ENCODE measurements at places on chromosomes 2 and 18.

GRCh38 chr2:100320547-100321178 is 1.6 kb downstream of the LONRF2 start:
- DNase-seq = no peak

GRCh38 chr2:157363612-157364101 is 38.0 kb upstream of the ERMN start:
- DNase-seq = peak; percentile 74

GRCh38 chr2:72367530-72368225 is 220.0 kb upstream of the CYP26B1 start:
- peak; percentile 92 for DNase-seq

- DNase-seq = no peak
Measured at GRCh38 chr18:33161131-33161530, 279.4 kb downstream of the CCDC178 start.

DNA sequence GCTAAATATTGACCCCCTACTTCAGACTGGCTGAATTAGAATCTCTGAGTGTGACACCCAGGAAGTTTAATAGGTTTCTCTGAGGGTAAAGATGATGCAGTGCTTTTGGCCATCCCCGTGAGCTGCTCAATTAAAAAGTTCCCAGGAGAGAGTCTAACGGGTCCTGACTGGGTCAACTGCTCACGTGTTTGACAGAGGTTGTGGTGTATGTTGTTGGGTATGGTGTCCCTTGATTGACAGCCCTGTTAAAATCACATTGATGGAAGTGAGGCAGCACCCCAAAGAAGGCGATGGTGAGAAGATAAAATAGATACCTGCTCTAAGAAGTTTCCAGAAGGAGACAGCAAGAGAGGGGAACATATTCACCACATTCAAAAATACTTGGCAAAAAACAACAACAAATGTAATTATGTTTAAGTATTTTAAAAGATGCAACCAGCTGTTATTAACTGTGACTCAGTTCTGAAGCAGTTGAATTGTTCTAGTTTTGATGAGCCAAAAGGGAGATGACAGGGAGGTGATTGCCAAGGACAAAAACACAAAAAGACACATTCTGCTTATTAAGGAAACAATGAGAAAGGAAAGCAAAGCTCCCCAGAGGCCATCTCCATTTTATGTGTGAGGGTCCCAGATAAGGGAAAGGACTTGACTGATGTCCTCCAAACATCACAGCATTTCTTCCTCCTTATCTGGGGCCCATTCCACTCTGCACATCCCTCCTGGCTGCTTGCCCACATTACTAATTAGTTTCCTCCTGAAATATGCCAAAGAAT is 11.5 kb upstream of the GMCL1 start:
- no peak for DNase-seq

DNA sequence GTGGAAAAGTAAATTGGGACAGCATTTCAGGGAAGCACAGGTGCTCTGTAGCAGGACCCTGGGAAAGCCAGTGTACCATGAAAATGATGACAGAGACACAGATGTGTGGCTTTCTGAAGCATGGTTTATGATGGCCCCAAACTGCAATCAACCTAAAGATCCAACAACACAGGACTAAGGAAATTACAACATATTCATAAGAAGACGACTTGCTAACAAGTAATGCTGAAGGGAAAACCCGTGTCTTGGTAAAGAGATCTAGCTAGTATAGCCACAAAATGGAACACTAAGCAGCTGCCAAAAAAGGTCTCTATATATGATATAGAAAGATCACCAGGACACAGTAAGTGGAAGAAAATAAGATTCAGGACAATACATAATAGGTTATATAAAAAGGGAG is 53.2 kb downstream of the UXS1 start:
- no peak for DNase-seq

DNA sequence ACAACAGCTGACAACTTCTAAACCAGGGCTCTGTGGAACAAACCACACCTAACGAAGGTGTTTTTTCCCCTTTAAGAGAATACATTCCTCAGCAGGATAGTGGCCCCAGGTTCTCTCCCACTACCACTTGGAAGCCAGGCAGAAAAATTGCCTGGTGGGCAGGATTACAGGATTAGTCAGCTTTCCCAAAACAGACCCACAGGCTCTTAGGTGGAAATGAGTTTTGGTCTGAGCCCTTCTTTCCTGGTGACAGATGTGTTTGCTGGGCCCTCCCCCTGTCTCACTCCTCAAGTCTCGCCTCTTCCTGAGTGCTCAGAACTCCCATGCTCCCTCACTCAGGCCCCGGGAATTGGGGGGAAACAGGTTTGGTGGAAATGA is 139.4 kb upstream of the HAAO start:
- DNase-seq = no peak

GRCh38 chr2:216302981-216303676 is 69.2 kb downstream of the MARCHF4 start:
- peak; percentile 69 for DNase-seq

DNA sequence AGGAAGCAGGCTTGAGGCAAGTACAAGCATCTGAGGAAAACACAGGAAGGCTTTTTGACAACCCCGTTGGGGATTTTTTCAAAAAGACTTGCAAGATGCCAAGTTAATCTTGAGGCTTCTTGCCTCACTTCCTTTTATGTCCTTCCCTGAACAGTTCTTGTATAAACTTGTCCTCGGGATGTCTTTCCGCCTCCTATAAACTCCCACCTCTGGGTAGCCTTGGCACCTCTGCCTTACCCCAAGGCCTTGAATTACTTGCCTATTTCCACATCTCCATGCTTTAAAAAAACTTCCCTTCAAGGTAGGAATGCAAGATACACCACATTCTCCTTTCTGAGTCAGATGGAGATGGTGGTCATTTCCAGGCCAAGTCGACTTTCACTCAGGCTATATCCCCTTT is 106.4 kb upstream of the RBBP8 start:
- no peak for DNase-seq

DNA sequence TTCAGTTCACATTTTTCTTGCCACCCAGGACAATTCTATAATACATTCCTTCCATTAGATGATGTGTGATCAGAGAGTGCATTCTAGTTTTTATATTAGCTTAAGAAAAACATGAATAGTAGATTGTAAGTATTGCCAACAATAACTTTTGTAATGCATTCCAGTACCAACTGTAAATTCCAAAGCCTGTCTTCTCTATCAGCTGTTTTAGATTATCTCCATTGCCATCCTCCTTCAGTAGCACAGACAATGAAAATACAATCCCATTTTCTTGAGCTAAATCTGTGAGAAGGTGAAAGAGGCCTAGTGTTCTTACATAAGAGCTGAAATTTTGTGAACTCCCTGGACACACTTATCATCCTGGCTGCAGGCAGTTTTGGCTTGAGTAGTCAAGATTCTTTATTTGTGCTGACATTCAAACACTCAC is 103.9 kb downstream of the CCBE1 start:
- DNase-seq = no peak

DNA sequence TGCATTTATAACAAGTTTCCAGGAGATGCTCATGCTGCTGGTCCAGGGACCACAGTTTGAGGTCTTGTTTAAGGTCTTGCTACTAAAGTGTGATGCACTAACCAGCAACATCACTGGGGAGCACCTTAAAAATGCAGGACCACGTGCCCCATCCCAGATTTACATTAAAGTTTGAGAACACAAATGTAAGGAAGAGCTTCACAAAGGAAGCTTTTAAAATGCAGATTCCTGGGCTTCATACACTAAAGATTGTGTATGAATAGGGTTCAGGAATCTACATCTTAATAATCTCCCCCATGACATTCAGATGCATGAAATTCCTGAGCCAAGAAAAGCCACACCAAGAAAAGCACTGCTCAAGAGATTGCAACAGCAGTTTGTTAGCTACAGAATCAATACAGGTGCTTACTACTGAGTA is 235.3 kb upstream of the TANK start:
- no peak for DNase-seq

GRCh38 chr2:130874512-130874911 is 37.8 kb downstream of the ARHGEF4 start:
- DNase-seq = no peak

GRCh38 chr2:217751952-217752351 is 250.8 kb downstream of the TNS1 start:
- no peak for DNase-seq

DNA sequence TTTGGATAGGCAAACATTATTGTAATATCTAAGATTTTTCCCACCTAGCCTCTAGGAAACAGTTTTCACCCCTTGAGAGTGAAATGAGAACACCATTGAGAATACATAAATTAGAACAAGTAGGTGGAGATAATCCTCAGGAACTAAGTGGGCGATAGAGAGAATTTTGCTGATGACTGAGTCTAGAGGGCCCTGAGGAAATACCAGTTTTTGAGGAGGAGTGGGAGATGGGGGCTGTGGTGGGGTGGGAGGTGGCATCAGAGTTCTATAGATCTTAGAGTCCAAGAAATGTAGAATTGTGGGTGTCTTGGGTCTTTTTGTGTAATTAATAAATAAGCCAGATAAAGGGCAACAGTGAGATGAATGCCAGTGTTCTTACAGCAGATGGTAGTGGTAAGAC is 11.8 kb downstream of the NCAPH start:
- no peak for DNase-seq

- DNase-seq = peak; percentile 41
Measured at GRCh38 chr2:85436836-85437487, 18.4 kb downstream of the SH2D6 start.

DNA sequence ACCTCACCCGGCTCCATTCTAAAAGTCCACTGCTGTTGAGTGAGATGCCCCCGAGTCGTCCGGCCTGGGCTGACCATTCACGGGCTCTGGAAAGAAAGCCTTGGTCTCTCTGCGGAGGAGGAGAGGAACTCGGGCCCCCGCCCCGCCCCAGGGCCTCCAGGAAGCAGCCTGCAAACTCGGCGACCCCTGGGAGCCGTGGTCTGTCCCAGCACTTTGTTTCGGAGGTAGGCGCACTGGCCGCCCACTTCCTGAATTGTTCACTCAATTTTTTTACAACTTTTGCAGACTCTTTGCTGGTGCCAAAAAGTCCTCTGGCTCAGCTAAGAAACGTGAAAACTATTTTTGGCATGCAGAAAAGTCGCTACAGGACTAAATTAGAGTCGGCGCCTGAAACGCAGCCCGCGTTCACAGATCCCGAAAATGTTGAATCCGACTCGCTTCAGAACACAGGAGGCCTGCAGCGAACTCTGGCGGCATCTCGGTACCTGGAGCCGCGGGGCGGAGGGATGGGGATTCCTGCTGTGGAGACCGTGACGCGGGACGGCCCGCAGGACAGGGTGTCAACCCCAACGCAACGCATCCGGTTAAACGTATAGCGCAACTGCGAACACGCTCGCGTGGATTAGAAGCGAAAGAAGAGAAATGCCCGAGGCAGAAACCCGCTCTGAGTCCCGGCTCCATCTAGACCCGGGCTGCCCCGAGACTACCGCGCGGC is 1.5 kb downstream of the PXDN start:
- peak; percentile 92 for DNase-seq

- DNase-seq = peak; percentile 90
Measured at GRCh38 chr18:3297025-3297984, 35.4 kb downstream of the MYL12B start.

DNA sequence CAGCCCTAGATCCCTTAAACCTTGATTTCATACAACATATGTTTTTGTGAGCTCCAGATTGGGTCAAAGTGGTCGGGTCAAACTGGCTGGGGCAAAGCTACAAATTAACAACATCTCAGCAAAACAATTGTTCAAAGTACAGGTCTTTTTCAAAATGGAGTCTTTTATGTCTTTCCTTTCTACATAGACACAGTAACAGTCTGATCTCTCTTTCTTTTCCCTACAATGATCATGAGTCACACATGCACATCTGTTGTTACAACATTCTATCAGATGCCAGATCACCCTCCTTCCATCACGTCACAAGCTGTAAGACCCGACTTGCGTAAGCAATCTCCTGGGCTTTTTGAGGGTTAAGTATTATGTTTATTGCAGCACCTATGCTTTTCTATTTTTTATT is 55.1 kb downstream of the RHOB start:
- DNase-seq = peak; percentile 95

GRCh38 chr18:64519201-64519600 is 370.3 kb upstream of the LINC00305 start:
- DNase-seq = no peak

DNA sequence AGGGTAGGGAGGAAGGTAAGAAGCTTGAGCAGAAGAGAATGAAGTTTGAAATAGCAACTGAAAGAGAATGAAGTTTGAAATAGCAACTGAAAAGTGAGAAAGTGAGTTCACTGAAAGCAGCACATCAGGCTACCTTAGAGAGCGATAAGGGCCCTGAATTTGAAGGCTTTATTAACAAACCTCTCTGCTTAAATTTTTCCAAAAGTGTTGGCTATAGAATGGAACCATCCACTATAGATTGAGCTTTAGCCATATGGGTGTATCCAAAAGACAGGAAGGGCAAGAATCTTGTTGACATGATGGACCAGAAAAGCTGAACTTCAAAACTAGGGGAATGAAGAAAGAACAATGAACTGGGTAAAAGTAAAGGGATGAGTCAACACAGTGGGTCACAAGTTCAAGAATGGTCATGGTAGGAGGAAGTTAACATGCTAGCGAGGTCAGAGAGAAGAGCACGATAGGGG is 122.5 kb downstream of the ASXL3 start:
- no peak for DNase-seq

GRCh38 chr18:785242-785641 is 26.8 kb downstream of the YES1 start:
- DNase-seq = no peak

GRCh38 chr18:6557057-6557769 is 142.5 kb upstream of the L3MBTL4 start:
- DNase-seq = peak; percentile 23

GRCh38 chr2:107462181-107462580 is 364.5 kb upstream of the RGPD4 start:
- no peak for DNase-seq

DNA sequence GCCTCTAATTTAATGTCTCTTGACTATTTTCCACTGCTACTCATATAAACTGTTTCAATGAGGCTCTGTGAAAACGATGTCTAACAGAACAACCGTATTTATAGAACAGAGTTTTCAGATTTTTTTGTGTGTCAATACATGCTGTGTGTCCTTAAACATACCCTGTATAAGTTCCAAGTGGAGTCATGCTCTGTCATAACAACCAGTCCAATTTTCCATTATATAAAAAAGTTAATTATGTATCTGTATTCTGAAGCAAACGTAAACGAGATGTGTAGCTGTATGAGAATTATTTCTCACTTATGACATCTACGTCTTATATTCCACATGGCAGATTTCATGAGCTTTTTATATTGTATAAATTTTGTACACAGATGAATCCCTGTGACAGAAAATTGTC is 13.9 kb upstream of the GULP1 start:
- DNase-seq = no peak

DNA sequence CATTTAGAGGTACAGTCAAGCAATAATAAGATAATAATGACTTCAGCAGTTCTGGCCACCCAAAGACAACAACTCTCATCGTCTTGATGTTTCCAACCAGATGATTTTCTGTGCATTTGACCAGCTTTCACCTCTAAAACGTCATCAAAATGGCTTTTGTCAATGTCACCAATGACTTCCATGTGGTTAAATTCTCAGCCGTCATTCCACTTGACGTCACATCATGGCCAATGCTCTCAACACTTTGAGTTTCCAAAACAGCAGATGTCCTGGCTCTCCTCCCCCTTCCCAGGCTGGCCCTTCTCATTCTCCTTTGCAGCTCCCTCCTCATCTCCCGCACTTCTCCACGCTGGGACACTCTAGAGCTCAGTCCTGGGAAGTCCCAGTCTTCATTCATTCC is 258.3 kb downstream of the BCL2 start:
- DNase-seq = no peak

- DNase-seq = no peak
Measured at GRCh38 chr2:8575038-8575833, 106.6 kb upstream of the ID2 start.

Data from mesenchymal stem cell (in vitro differentiated cells and primary cell).